ENCODE measurements at places on chromosomes 12 and 14. TPM values are rescaled to one million over a fixed set of nuclear protein-coding genes. Genes with fewer than 3 reads are reported as not detected.

HSP90AA1 gene
- 780 TPM for total RNA-seq

NRL gene
- 2.9 TPM for total RNA-seq

CCDC197 gene
- total RNA-seq = not detected

TAS2R20 gene
- 2.3 TPM for total RNA-seq

SRRM4 gene
- not detected for total RNA-seq

TSHR gene
- 1.9 TPM for total RNA-seq

RNU4-1 gene
- 3,380 TPM for total RNA-seq

TSPAN11 gene
- total RNA-seq = not detected

HOXC12 gene
- not detected for total RNA-seq

ERBB3 gene
- 0.84 TPM for total RNA-seq

LMO3 gene
- total RNA-seq = not detected

HOXC9 gene
- total RNA-seq = not detected

MYO1H gene
- total RNA-seq = not detected
